ENCODE measurements at places on chromosomes 2 and 18. TPM values are rescaled to one million over a fixed set of nuclear protein-coding genes. Genes with fewer than 3 reads are reported as not detected.

Gene CLHC1
- 5.5 TPM for total RNA-seq

Gene TXNDC2
- 0.83 TPM for total RNA-seq

Gene SLC5A7
- 2.3 TPM for total RNA-seq

DNA sequence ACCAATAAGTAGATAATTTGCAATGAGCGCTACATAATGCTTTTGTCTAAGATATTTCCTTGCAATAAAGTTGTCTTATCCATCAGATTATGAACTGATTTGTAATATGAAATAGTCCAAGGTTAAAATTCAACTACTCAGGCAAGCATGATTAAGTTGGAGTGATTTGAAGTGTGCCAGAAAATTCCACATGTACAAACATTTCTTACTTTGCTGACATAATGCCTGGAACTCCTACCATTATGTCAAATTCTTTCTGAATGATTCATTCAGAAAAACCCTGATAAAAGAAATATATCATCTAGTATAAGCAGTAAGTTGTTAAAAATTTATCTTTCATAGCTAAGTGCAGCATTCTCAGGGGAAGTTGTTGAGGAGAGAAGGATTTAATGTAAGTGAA lies 87.3 kb downstream of the CBLN2 start:
- no peak for DNase-seq

GRCh38 chr2:233708942-233709341 lies 3.8 kb upstream of the UGT1A5 start:
- DNase-seq = no peak

- no peak for DNase-seq
Measured at GRCh38 chr2:33212151-33212550, 264.3 kb upstream of the RASGRP3 start.

DNA sequence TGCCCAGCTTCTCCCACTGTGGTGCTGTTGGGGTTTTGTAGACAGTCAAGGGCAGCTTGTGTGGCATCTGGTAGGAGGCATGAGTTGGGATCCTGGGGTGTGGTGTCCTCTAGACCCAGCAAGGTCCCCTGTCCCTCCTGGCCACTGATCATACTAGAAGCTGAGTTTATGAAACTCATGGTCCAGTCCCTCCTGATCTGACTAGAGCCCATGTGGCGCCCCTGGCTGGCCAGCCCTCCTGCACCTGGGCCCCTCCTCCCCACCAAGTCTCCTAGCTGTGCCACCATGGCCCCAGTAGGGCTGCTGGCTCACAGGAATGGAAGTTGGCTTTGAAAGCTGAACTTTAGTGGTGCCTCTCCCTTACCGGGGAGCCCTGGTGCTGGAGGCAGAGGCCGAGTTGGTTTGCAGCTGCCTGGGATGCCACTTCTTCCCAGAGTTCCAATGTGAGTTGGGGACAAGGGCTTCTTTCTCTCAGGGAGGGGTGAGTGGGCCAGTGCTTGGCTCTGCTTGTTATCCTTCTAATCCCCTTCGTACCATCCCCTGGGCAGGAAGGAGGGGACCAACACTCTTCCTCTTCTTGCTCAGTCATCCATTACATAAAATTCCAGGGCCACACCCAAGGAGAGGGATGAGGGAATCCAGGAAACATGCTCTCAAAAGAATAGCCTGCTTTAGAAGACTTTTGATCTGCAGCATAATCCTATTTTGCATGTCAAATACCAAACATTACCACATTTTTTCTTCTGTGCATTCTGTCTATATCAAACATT lies 37.5 kb upstream of the HAAO start:
- no peak for DNase-seq

- no peak for DNase-seq
Measured at GRCh38 chr2:70014959-70015358, 53.5 kb upstream of the ASPRV1 start.

All from esophagus muscularis mucosa (tissue), 4 donors.